ENCODE measurements at places on chromosomes 3 and 15. TPM values are rescaled to one million over a fixed set of nuclear protein-coding genes. Genes with fewer than 3 reads are reported as not detected.

GRCh38 chr15:83533410-83533962 lies 86.3 kb downstream of the SH3GL3 start:
- no peak for ATAC-seq

- no peak for ATAC-seq
These were observed 998.6 kb upstream of the EPHA6 start for GRCh38 chr3:95815828-95816227.

- ATAC-seq = no peak
These were observed 99.1 kb downstream of the MESD start for GRCh38 chr15:80890341-80891005.

- ATAC-seq = no peak
These were observed 146.8 kb downstream of the TPRA1 start for GRCh38 chr3:127443581-127444375.

The ZNF774 gene
- total RNA-seq = 2.4 TPM

- ATAC-seq = no peak
These were observed 1215.5 kb downstream of the ROBO2 start for GRCh38 chr3:78255403-78255802.

- ATAC-seq = no peak
These were observed 115.2 kb upstream of the KCNMB2 start for GRCh38 chr3:178421069-178421468.

The NDUFAF3 gene
- 44.0 TPM for total RNA-seq

DNA sequence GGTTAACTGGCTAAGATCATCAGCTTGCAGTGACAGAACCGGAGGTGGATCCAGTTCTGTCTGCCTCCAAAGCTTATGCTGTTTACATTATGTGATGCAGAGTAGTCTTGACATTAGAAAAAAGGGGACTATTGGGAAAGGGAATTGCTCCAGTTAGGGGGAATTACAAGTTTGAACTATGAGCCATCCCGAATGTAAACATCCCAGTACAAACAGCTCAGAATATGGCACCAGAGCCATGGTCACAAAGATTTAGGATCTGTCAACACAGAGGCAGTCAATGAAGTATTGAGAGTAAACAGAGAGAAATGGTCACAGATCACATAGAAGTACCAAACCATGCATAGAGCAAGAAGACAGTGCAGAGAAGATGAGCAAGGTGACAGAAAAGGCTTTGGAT lies 39.8 kb upstream of the CRTC3 start:
- no peak for ATAC-seq

DNA sequence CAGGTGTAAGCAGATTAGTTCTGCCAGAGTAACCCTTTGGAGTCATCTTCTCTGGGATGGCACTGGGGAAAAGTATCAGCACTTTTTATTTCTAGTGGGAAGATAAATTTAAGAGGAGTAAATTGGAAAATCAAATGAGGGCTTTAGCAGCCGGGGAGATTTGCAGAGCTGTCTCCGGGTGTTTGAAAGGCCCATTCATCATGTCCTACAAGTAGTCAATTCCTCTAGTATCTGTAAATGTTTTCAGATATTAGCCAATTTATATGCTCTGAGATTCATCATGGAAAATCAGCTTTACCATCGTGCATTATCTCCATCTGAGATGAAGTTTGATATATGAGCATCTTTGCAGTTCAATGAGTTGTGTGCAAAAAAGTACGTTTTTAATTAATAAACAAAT lies 93.6 kb downstream of the CDIN1 start:
- ATAC-seq = no peak

The CFAP20DC gene
- 8.7 TPM for total RNA-seq

- ATAC-seq = no peak
These were observed 396.6 kb upstream of the TMCO5A start for GRCh38 chr15:37537802-37538201.
